Osteoblast (primary cell): ENCODE measurements at places on chromosomes 16 and 17. TPM values are rescaled to one million over a fixed set of nuclear protein-coding genes. Genes with fewer than 3 reads are reported as not detected.
A peak's percentile ranks its signal among the peaks of the same experiment; 100 is the strongest.

- peaks cover 34% of the 10 kb centered on the region for H3K36me3 ChIP-seq
- peaks cover 4% of the 10 kb centered on the region for H3K4me1 ChIP-seq
- DNase-seq = no peak
- H3K4me3 ChIP-seq = no peak overlapping the region
These were observed 35.1 kb upstream of the SREBF1 start for GRCh38 chr17:17871913-17872312.

- no peak overlapping the region for H3K27ac ChIP-seq
- DNase-seq = no peak
- no peaks in the 10 kb centered on the region for H3K4me1 ChIP-seq
These were observed 101.7 kb upstream of the SEC14L1 start for GRCh38 chr17:77038884-77039555.

DNA sequence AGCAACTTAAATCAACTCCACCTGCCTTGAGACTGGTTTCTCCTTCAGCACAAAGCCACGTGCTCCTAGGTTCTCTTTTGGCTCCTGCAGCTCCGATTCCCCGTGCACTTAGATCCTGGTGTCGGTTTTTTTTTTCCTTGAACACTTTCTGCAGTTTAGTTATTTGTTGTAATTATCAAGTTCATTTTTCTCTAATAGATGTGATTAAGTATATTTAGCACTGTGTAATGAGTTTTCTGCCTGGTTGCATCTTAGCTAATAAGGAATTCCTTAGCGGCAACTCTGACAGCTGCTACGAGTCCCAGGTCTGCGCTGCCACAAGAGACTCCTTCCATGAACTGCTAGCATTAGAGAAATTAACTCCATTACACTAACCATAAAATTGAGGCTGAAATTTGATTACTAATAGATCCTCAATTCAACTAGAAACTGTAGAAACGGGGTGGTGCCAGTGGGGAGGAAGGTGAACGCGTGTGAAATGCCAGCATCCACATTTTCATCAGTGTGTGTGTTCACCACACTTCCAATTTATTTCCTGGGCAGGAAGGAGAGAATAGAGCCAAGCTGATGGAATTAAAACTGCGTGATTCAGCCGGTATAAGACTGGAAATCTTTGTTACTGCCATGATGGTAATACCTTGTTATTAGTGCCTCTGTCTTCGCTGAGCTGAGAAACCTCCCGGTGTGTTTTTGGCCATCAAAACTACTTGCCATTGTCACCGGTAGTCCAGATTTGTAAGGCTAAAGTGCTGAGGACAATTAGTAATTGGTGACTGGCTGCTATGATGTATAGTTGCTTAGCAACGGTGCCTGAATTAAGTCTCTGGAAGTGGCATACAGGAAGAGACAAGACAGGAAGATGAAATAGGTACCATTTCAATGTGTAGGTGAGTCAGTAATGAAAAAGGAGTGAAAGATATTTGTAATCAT is 232.4 kb downstream of the IRX3 start:
- H3K27me3 ChIP-seq = no peaks in the 10 kb centered on the region
- H3K36me3 ChIP-seq = no peaks in the 10 kb centered on the region
- DNase-seq = no peak

The BTBD17 gene
- total RNA-seq = not detected in 2 replicates

- peak; percentile 31 for DNase-seq
- H3K36me3 ChIP-seq = peaks cover 17% of the 10 kb centered on the region
- H3K4me3 ChIP-seq = no peak overlapping the region
- H3K4me1 ChIP-seq = no peaks in the 10 kb centered on the region
- H3K27ac ChIP-seq = no peak overlapping the region
These were observed 7.5 kb upstream of the TMEM101 start for GRCh38 chr17:44022246-44022645.

DNA sequence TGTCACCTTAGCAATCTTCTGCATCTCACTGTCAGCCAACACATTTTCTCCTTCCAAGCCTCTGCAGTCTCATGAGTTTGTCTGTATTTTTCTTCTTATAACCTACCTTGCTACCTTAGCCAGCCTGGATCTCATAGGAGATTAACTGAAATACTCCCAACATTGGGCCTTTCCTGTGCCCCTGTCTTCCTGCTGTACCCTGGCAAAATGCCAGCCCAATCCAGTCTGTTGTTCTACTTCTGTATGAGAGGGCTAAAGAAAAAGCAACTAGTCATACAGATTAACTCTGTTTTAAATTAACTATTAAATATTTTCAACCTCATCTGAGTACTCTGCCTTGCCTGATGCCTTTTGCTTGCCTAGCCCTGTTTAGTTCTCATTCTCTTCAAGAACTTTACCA is 18.4 kb downstream of the GOSR1 start:
- H3K27ac ChIP-seq = no peak overlapping the region
- H3K27me3 ChIP-seq = no peaks in the 10 kb centered on the region
- no peak overlapping the region for H3K4me3 ChIP-seq
- peaks cover 71% of the 10 kb centered on the region for H3K36me3 ChIP-seq
- DNase-seq = no peak

The CDK3 gene
- total RNA-seq = 0.72 and 0.88 TPM in 2 replicates
